NCI-H2081 treated with DMSO at 0.1 percent for 48 hours (cell line): ENCODE measurements at places on chromosomes 7 and 10.

DNA sequence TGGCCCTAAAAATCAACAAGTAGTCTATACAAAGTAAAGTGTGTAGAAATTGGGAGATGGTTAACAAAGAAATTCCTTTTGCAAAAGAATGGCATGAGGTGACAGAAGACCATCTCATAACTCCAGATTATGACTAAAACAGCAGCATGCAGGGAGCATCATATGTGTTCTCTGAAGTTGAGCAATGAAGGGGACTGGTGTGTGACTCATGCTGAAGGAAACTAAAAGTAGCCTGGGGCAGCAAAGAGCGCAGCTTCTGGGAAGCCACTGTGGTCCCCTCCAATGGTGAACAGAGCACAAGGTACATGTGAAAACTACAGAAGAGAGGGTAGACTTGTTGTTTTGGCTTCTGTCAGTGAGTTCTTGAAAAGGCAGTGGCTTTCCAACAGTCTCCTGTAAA is 133.4 kb downstream of the MACC1 start:
- DNase-seq = no peak

- DNase-seq = no peak
Observed at GRCh38 chr10:5159126-5159525, 25.8 kb downstream of the AKR1C8 start.

DNA sequence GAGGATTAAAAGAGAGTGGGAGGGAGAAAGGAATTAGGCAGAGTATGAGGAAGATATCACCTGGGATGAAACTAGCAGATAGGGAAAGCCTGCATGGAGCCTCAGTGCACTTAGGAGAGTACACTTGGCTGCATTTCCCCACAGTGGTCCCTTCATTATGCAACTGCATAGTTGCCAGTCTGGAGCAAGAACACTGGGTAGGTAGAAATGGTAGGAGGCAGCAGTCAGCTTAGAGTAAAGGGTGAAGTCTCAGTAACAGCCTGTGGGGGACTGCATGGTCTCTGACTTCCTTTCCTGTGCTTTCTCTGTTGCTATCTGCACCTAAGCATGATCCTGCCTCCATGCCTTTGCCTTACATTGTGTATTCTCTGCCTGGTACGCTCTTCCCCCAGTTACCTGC is 14.0 kb upstream of the PCGF5 start:
- no peak for DNase-seq

DNA sequence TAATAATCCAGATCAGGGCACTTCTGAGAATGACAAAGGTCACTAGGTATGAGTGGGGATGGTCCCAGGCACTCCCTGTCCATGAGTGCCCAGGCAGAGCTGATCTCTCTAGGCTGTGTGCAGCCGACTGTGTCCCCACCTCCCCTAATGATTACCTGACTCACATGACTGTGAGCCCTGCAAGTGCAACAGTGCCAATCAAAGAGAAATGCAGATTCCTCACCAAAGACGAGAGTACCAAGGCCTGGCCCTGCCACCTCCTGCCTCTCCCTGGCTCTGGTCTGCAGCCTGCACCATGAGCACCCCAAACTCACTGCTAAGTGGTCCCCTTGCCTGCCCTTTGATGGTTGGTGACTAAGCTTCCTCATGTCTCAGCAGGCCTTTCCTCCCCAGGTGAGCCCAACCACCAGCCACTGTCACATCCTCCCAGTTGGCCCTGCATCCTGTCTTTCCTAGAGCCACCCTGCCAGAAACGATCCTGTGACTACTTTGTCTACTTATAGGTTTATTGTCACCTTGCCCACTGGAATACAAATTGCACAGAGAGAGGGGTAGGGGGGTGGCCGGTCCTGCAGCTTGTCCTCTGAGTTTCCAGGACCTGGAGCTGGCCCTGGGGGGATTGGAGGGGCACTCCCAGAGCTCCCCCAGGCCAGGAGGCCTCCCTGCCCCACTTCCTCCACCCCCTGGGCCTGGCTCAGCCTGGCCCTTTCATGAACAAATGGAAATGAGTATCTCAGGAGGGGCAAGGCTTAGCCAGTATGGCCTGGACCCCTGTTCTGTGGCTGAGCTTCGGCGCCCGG is 22.4 kb upstream of the GDF10 start:
- DNase-seq = no peak

- DNase-seq = no peak
Observed at GRCh38 chr7:137846827-137847567, at the start of gene DGKI. TSS of gene DGKI (minus strand) at chr7:137846974.

DNA sequence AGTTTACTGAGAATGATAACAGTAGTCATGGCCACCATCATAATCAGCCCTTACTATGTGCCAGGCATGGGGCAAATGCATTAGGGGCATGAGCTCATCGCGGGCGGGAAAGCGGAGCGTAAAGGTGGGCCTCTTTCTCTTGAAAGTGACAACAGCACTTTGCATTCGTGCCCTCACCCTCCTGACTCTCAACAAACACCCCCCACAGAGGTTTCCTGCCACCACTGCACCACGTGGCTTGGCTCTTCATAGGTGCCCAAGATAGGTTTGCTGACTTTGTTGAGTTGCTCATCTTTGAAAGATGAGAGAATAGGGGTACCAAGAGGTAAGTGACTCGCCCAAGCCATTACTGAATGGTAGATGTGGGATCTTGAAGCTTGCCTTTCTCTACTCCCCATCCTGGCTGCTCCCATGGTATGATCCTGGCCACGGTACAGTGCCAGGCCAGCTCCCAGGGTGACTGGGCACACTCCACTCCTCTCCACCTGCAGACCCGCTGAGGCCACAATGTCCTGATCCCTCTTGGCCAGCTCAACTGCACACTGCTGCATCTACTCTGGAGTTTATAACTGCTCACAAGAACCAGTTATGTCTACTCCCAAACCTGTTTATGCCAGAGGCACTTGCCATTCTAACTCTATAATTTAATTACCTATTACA is 26.0 kb downstream of the SLIT1 start:
- DNase-seq = no peak

- DNase-seq = no peak
Observed at GRCh38 chr7:29146057-29146706, at the start of gene CPVL. TSS of gene CPVL (minus strand) at chr7:29146537. CDS start at chr7:29121061, 25,476 bp downstream.

DNA sequence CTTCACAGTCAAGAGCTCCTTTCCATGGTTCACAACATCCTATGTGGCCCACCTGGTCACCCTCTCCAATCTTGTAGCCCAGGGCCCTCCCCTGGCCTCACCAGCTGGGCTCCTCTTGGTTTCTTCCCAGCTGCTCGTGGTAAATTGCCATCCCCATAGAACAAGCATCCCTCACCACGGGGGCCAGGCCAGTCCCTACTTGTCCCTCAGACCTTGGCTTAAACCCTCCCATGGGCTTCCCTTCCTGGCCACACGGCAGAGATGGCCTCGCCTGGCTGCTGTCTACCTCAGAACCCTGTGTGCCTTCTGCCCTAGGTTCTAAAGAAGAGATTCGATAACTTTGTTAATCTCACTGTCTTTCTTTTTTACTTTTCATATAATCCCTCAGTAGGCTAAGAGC is 153.3 kb upstream of the TCERG1L start:
- DNase-seq = no peak

- DNase-seq = no peak
Observed at GRCh38 chr7:84546403-84546802, 351.8 kb upstream of the SEMA3A start.

- no peak for DNase-seq
Observed at GRCh38 chr7:94052398-94053180, 48.4 kb upstream of the BET1 start.

DNA sequence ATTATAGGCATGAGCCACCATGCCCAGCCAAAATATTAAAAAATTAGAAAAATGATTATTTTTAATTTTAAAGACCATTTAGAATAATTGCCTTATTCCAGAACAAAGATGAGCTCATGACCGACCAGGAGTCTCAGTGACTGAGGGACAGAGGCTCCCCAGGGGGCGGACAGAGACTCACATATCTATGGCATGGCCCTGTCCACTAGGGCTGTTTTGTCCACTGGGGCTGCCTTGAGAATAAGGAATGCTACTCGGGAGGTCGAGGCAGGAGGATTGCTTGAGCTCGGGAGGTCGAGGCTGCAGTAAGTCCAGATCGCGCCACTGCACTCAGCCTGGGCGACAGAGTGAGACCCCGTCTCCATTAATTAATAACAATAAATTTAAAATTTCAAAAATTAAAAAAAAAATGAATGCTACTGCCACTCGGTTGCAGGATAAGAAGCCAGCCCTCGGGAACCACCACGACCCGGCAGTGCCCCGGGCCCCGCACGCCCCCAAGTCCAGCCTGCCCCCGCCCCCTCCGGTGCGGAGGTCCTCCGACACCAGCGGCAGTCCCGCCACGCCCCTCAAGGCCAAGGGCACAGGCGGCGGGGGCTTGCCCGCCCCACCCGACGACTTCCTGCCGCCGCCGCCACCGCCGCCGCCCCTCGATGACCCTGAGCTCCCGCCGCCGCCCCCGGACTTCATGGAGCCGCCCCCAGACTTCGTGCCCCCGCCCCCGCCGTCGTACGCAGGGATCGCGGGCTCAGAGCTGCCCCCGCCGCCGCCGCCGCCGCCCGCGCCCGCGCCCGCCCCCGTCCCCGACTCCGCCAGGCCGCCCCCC is 128.6 kb downstream of the APBB1IP start:
- DNase-seq = no peak

GRCh38 chr10:77859865-77860282 is 66.7 kb downstream of the DLG5 start:
- no peak for DNase-seq

DNA sequence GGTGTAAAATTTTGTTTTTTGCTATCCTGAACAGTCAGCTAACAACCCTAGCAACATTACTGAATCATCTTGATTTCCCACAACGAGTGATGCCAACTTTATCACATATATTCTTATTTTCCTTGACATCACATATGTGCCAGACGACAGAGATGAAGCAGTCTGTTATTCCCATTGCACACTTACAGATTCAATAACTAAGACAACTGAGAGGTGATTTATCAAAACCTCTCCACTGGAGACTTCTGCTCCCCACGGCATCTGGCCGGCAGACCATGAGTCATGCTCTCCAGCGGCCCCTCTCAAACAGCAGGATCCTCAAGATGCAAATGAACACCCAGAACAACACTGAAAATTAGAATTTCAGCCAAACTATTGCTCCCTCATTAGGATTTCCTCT is 57.1 kb downstream of the AMPH start:
- no peak for DNase-seq

GRCh38 chr10:35928748-35929147 is 286.7 kb upstream of the FZD8 start:
- no peak for DNase-seq

GRCh38 chr7:45918556-45918955 is 2.5 kb downstream of the IGFBP3 start:
- no peak for DNase-seq

GRCh38 chr7:139753081-139753692 is 24.6 kb downstream of the HIPK2 start:
- no peak for DNase-seq

- DNase-seq = no peak
Observed at GRCh38 chr10:129849452-129849750, 114.7 kb downstream of the EBF3 start.

DNA sequence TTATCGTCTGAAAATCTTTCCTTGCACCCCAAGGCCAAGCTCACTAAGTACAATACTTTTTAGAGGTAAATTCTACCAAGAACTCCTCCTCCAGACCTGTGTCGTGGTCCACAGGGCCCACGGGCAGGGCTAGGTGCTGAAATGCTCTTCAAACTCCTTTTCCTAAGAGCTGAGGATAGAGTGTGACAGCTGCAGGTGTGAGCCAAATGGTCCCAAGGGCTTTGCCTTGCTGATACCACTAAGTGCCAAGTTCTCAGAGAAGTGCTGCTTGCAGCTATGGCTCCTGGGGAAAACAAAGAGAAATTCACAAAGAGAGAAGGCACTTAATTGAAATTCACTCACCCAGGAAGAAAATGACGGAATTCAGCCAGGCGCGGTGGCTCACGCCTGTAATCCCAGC is 868.9 kb upstream of the AUTS2 start:
- DNase-seq = no peak

- no peak for DNase-seq
Observed at GRCh38 chr10:49585387-49585786, 24.7 kb upstream of the SLC18A3 start.

DNA sequence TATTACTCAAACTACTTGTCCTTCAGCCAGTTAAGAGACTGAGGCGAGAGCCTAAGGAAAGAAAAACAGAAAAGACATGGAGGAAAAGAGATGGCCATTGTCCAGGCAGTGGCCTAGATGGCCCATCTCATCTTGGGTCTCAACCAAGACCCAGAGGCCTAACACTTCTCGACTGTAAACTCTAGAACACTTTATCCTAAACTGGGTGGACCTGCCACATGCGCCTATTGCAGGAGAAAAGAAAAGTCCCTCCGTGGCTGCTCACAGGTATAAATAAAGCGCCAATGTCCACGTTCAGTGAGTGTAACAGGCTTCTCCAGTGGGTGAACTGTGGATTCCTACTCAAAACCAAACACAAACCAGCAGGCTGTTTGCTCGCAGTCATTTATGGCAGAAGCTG is 92.7 kb upstream of the DDC start:
- DNase-seq = no peak

GRCh38 chr7:139777948-139778841 is at the start of gene HIPK2:
TSS of gene HIPK2 (minus strand) at chr7:139777998. CDS start at chr7:139777623, 375 bp downstream.
- no peak for DNase-seq
